Amniotic epithelial cell (primary cell): ENCODE measurements at places on chromosomes 13 and 19.

GRCh38 chr13:97076898-97077297, 82.6 kb upstream of the OXGR1 start:
- peak; percentile 98 for DNase-seq

DNA sequence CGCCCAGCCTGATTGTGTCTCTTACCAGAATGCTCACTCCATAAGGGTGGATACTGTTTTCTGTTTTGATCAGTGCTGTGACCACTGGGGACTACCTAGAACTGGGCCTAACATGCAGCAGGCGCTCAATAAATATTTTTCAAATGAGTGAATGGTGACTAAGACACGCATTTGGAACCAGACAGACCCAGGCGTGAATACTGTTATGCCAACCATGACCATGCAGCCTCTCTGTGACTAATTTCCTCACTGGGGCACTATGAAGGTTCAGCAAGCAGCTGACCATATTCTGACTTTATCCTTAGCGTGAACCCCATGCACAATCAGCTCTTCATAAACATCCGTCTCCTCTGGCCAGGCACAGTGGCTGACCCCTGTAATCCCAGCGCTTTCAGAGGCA, 13.0 kb upstream of the SPC24 start:
- DNase-seq, result peak; percentile 94

GRCh38 chr19:47755762-47756626, 10.6 kb downstream of the NOP53 start:
- no peak for DNase-seq

DNA sequence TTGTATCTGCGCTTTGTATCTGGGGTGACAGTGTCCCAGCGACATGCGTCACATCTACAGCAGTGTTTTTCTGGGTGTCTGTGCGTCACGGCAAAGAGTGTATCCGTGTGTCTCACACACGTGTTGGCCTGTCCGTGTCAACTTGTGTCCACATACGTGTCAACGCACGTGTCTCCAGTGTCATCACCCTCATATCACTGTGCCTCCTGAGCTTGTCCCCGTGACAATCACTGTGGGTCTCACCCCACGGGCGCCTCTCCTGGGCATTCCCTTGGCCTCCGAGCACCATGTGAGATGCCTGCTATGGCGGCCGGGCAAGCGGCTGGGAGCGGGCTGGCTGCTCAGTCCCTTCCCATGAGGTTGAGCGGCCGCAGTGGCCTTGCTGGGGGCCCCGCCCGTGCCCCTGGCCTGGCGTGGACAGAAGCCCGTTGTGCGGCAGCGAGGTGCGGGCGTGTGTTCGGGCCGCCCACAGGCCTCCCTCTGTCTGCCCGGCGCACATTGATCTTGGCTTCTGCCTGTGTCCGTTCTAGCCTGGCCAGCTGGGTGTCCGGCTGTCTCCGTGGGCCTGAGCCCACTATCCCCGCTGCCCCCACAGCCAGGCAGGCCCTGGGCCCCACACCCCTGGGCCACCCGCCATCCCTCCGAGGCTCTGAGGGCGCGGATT, 6.4 kb downstream of the NFIX start:
- DNase-seq, result no peak

DNA sequence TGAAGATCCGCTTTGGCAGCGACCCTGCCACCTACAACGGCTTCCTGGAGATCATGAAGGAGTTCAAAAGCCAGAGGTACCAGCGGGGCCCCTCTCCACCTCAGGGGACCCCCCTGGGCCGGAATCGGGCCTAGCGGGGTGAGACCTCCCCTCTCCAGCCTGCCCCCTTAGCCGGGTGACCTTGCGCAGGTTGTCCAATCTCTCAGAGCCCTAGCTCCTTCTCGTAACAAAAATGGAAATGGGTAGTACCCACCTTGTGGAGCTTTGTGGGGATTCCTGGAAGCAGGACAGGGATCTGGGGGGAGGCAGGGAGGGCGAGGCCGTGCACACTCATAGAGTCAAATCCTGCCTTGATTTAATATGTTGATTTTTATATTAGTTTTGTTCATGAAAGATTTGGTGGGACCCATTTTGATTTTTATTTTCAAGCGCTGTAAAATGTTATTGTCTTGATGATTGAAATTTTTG, 658 bp downstream of the SIN3B start:
- no peak for DNase-seq

GRCh38 chr19:46714444-46715106, 2.3 kb downstream of the PRKD2 start:
- no peak for DNase-seq

GRCh38 chr13:61144834-61145593, 270.6 kb downstream of the PCDH20 start:
- no peak for DNase-seq
